DMS79 treated with DMSO at 0.1 percent for 48 hours (cell line): ENCODE measurements at places on chromosomes 7 and 10.
A peak's percentile ranks its signal among the peaks of the same experiment; 100 is the strongest.

- no peak for DNase-seq
These were observed 77.9 kb downstream of the HIPK2 start for GRCh38 chr7:139699640-139700504.

DNA sequence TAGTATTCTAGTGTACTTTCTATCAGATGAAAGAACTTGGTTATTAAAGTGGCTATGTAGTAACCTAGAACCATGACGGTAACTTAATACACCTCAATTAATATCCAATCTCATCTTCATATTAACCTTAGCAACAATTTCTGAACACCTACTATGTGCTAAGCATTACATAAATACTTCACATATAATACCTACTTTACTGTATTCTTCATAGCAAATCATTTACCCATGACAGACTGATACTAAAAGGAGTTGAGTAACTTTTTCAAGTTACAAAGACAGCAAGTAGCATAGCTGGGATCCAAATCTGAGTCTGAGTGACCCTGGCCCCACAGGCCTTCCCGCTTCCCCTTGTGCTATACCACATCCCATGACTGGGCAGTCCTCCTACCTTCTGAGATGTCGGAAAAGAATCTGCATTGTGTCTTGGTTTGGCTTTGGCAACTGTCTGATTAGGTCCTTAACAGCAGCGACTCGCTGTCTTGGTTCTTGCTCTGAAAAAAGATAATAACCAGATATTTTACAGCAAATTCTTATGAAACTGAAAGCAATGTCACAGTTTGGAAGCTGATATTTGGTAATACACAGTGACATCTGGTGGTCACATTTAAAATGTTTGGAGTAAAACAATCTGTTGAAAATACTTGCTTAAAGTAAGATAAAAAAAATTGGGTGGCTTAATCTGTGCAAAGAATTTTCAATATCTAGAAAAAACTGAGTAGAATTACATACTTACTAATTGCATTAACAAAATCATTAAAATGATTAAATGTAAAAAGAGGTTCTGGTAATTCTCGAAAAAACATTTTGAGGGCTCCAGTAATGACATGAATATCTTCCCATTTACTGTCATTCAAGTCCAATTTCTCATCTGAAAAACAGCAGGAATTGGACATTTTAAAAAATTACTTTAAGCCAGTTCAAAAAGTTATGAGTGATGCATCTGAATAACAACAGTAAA lies 120.1 kb downstream of the ARHGAP12 start:
- peak; percentile 12 for DNase-seq

GRCh38 chr10:27252267-27253000 lies 11.8 kb upstream of the ACBD5 start:
- peak; percentile 32 for DNase-seq

DNA sequence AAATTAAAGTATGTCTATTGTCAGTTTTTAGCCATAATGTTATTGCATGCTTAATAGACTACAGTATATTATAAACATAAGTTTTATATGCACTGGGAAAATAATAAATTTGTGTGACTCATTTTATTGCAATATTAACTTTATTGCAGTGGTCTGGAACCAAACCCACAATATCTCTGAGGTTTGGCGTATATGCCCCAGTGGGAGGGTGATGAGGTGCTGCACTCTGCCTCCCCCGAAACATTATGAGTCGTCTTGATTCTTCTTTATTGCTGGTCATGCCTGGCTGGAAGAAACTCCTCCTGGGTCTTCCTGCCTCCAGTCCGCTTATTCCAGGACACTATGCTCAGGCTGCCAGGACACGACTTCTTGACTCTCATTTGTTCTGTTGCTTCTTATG lies 88.4 kb downstream of the MTPN start:
- no peak for DNase-seq

GRCh38 chr10:125156196-125156595 lies 4.2 kb downstream of the CTBP2 start:
- no peak for DNase-seq

DNA sequence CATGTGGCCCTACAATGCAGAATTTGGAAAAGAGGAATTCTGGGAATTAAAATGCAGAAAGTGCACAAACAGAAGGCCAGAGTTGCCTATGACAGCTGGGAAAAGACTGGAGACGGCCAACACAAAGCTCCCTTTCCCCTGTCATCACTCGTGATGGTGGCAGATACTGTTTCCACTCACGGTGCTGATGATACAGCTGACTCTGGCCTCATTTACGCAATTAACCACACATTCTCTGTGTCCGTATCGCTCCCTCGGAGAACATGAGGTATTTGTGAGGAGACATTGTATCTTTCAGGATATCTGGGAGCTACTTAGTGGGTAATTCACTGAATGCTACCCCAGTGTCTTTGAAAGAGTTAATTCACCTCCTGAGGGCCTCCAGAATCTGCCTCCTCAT lies 172.8 kb downstream of the TAX1BP1 start:
- no peak for DNase-seq

DNA sequence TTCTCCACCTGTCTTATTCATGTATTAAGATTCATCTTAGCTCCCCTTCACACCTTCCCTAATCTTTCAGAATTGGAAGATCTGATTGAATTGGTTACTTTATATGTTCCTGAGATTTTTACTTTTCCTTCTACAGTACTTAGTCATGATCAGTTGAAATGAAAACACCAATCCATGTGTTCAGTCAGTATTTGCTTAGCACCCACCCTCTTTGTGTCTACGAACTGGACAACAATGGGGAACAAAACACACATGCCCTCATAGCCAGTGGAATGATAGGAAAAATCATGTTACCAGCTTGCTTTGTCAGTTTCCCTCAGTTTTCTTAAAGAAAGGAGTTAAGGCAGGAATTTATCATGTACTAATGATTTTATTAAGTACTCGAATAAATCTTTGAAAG lies 2.0 kb downstream of the MASTL start:
- no peak for DNase-seq

DNA sequence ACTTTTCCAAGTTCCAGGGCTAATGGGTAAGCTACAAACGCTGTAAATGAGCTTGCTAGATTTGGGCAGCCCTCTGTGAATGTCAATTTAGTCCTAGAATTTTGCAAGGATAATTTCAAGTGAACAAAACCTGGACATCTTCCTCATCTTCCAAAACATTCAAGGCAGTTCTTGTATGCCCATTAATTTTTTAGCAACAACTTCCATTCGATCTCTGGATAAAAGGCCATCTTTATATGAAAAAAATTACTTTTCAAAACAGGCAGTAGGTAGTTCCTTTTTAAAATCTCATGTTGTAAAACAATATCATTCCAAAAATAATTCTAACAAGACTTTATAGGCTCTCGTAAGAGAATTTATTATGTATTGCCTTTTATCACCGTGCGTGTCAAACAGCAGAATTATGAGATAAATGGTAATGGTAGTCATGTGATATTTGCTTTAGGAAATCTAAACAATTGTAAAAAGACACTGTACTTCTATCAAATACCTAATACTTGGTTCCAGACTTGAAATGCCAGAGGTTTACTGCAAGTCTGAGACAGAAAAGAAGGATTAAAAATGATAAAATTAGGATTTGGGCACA lies 143.7 kb upstream of the NRP1 start:
- peak; percentile 18 for DNase-seq

GRCh38 chr7:93944673-93945072 lies 23.1 kb downstream of the GNG11 start:
- no peak for DNase-seq

- DNase-seq: no peak
These were observed 144.2 kb downstream of the MDFIC start for GRCh38 chr7:115066050-115066449.

- DNase-seq: no peak
These were observed 302.6 kb upstream of the SEMA3D start for GRCh38 chr7:85489498-85489897.

- no peak for DNase-seq
These were observed 6.4 kb upstream of the DYNC2I1 start for GRCh38 chr7:158849768-158850544.

DNA sequence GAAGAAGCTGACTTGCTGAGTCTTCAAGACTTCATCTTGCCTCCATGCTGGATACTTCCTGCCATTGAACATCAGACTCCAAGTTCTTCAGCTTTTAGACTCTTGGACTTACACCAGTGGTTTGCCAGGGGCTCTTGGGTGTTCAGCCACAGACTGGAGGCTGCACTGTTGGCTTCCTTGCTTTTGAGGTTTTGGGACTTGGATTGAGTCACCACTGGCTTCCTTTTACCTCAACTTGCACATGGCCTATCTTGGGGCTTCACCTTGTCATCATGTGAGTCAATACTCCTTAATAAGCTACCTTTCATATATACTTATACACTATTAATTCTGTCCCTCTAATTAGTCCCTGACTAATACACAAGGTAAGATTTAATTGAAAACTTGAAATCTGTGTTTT lies 361.7 kb upstream of the SEMA3C start:
- DNase-seq: no peak

DNA sequence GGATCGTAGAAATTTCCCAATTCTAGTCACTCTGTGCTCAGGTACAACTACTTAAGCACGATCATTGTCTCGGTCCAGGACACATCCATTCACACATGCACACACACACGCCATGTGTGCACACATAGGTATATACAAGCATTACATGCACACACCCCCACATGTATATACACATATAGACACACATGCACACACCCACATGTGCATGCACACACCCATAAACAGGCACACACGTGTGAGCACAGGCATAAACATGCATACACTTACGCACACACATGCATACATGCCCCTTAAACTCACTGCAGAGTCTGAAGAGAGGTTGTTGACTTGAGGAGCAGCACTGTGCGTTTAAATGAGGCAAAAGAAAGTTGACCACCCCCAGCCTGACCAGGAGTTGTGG lies 32.5 kb upstream of the INSIG1 start:
- DNase-seq: no peak

- DNase-seq: no peak
These were observed 2.5 kb downstream of the MMRN2 start for GRCh38 chr10:86954681-86955500.

DNA sequence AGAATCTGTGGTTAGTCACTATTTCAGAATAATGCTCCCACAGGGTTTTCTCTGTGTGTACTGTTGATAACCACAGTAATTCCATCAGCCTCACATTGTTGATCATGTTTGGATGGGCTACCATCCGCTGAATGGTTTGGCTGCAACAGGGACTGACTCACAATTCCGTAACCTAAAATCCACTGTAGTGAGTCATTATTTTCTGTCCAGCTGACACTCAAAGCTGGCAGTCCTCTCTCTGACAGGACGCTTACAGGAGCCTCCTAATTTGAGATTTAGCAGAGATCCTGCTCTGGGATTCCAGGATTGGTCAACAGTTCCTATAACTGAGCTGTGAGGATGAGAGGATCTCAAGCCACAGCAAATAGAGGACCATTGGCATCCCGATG lies 32.7 kb downstream of the VWA2 start:
- no peak for DNase-seq

GRCh38 chr10:115092258-115092554 lies 959 bp upstream of the ATRNL1 start:
- no peak for DNase-seq
